ENCODE measurements at places on chromosomes 13 and 19. TPM values are rescaled to one million over a fixed set of nuclear protein-coding genes. Genes with fewer than 3 reads are reported as not detected.

DNA sequence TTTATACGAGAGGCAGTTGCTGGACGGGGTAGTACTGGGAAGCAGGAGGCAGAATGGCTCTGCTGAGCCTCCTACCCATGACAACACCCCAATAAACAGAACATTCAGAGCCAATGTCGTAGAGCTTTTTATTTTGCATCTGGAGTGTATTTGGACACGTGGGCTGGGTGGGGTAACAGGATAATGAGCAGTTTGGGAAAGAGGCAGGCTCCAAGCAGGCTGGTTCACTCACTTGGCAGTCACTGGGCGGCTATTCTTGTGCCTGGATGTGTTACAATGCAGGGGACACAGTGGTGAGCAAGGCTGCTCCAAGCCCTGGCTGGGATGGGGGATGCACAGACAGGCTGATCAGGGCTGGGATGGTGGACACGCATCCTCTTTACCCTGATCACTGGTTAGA lies 9.5 kb downstream of the ACTMAP start:
- DNase-seq, result peak; percentile 66

- no peak for DNase-seq
Measured at GRCh38 chr13:99956473-99957349, 14.9 kb downstream of the ZIC5 start.

The IFNL1 gene
- total RNA-seq, result not detected

The NLRP11 gene
- total RNA-seq, result not detected

The ZMYM2 gene
- 50.3 TPM for total RNA-seq

The DMKN gene
- 3.4 TPM for total RNA-seq
